NCI-H510A (cell line): ENCODE measurements at places on chromosomes 6 and 20.

- DNase-seq: no peak
Observed at GRCh38 chr6:37531437-37532036, 31.8 kb upstream of the CCDC167 start.

- DNase-seq: no peak
Observed at GRCh38 chr6:155248008-155249001, 15.5 kb upstream of the CLDN20 start.

DNA sequence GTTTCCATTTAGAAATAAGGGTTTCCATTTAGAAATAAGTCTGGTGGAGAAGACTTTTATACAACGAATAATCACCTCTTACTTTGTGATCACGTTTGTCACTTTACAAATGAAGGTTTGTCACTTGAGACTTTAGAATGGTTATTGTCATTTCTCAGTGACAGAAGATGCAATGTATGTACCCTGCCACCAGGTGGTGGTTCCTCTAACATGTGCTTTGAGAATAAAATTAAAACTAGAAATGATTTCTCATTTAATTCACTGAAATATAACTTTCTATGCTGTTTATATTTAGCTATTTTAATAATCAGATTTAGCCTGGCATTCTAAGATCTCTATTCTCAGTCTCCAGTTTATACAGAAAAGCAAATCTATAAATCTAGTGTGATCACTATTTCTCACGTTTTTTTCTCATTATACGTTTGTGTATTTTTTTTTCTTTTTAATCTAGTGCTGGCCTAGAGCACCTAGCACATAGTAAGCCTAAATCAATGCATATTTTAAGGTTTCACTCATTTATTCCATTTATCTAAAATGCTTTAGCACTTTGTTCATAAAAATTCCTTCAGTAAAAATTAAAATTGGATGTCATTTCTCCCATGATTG is 57.4 kb upstream of the TFAP2D start:
- no peak for DNase-seq

- no peak for DNase-seq
Observed at GRCh38 chr6:139164001-139164400, 29.1 kb downstream of the HECA start.

DNA sequence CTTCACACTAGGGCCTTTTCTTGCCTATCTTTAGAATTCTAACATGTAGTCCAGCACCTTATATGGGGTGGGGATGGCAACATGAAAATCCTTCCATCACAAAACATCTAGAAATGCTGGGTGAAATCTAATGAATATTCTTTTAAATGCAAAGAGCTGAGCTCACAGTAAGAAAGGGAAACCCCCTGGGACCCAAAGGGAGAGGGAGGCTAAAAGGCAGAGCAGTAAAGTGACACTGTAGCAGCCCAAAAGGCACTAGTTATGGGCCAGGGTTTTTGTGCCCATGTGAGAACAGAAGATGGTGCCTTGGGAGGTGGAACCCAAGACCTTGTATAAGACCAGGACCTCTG is 66.7 kb downstream of the TRAM2 start:
- no peak for DNase-seq

GRCh38 chr6:167485186-167485978 is 160.5 kb downstream of the TTLL2 start:
- no peak for DNase-seq

DNA sequence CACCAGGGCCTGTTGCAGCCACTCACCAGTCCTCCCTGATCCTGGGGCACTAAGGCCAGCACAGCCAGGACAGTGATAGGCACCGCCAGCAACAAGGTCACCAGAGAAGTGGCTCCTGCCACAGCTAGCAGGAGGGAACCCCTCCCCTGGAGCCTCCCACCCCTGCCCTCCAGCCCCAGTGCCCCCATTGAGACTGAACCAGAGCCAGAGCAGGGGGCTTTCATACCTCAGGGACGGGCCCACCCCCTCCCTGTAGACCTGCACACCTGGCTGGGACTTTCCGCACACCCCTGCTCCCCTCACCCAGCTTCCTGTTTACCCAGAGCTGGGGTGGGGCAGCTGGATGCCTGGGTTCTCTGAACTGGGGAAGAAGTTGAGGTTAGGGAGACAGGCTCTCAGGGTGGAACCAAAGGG is at the start of gene LTB:
LTB (minus strand) TSS at position 195 of the 414 bp plus-strand sequence; CDS start at position 188, 7 bp downstream.
- DNase-seq: no peak

GRCh38 chr6:125112934-125113333 is 40.6 kb upstream of the TPD52L1 start:
- DNase-seq: no peak
